NCI-H345 (cell line): ENCODE measurements at places on chromosomes 2 and 18.

- peak; percentile 73 for DNase-seq
Observed at GRCh38 chr18:74290794-74291471, 830 bp downstream of the CYB5A start.

- no peak for DNase-seq
Observed at GRCh38 chr18:67301592-67301991, 214.9 kb downstream of the DSEL start.

- no peak for DNase-seq
Observed at GRCh38 chr2:62527478-62528210, 21.6 kb upstream of the TMEM17 start.

- no peak for DNase-seq
Observed at GRCh38 chr2:113905886-113906285, 16.0 kb downstream of the ACTR3 start.

- no peak for DNase-seq
Observed at GRCh38 chr2:221818616-221819320, 246.7 kb upstream of the EPHA4 start.

- no peak for DNase-seq
Observed at GRCh38 chr2:165122521-165122920, 81.3 kb downstream of the SCN3A start.

DNA sequence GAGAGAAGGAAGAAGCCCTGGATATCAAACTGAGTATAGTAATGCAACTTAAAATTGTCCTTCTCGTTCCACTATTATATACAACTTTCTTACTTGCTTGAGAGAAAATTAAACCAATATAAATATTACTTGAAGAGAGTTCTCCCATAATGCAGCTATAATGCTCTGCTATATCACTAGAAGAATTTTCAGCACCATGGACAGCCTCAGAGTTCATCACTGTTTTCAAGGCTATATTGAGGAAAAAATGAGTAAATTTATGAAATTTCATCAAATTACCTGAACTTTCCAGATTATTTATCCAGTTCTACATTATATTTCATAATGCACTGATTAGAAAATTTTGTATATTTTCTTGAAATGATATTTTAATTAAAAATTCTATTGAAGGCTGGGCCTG, 1053.5 kb upstream of the FAM98A start:
- DNase-seq = no peak

GRCh38 chr2:120660771-120661459, 74.8 kb upstream of the GLI2 start:
- no peak for DNase-seq

DNA sequence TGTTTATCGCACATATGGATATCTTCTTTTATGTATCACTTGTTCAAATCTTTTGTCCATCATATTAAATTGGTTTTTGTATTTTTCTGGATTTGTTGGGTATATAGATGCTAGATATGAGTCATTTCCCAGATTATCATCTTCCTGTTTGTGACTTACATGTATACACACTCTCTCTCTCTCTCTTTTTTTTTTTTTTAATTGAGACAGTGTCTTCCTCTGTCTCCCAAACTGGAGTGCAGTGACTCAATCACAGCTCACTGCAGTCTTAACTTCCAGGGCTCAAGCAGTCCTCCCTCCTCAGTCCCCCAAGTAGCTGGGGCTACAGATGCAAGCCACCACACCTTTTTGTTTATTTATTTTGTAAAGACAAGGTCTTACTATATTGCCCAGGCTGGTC, 43.8 kb downstream of the XIRP2 start:
- DNase-seq = no peak

DNA sequence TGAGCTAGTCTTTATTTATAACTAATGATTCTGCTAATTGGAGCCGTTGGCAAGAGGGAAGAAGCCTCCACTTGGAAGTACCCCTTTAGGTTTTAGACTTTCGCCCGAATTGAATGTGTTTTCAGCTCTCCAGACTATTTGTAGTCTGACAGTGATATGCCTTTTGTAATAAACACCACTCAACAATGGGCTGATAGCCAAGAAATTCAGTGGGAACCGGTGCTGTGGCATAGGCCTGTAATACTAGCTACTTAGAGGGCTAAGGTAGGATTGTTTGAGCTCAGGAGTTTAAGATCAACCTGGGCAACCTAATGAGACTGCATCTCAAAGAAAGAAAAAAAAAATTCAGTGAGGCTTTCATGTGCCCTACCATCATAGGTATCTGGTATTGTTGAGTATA, 13.6 kb upstream of the ZSCAN30 start:
- DNase-seq = no peak

DNA sequence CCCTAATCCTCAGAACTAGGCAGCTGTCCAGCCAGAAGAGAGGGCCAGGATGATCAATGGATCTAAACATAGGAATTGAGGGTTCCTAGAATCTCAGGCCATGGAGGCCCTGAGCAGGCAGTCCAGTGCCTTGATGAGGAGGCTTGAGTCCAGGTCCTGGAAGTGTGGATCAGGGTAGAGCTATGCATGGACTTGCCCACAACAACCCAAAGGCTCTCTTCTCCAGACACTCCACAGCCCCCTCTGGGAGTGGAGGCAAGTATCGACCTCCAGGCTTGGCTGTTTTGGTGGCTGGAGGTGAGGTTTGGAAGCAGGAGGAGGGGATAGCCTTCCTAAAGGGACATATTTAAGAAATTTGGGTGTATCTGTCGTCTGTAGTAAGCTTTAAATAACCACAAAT, 45.7 kb downstream of the NAPG start:
- no peak for DNase-seq

GRCh38 chr18:49399003-49399402, 61.4 kb downstream of the DYM start:
- no peak for DNase-seq

- no peak for DNase-seq
Observed at GRCh38 chr2:106232638-106233349, 38.7 kb upstream of the UXS1 start.

DNA sequence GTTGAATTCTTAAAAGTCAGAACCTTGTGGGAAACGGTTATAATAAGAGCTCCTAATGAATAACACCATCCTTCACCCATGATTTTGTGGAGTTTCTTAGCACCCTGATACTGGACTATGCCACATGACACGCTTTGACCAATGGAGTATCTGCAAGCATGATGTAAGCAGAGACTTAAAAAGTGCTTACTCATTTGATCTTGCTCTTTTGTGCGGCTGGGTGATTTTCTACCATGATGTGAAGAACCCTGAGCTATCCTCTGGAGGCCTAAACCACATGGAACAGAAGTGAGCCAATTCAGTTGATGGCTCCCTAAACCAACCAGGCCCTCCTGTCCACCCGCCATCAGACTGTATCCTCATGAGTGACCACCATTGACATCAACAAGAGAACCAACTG, 70.9 kb downstream of the TCF4 start:
- DNase-seq = no peak

DNA sequence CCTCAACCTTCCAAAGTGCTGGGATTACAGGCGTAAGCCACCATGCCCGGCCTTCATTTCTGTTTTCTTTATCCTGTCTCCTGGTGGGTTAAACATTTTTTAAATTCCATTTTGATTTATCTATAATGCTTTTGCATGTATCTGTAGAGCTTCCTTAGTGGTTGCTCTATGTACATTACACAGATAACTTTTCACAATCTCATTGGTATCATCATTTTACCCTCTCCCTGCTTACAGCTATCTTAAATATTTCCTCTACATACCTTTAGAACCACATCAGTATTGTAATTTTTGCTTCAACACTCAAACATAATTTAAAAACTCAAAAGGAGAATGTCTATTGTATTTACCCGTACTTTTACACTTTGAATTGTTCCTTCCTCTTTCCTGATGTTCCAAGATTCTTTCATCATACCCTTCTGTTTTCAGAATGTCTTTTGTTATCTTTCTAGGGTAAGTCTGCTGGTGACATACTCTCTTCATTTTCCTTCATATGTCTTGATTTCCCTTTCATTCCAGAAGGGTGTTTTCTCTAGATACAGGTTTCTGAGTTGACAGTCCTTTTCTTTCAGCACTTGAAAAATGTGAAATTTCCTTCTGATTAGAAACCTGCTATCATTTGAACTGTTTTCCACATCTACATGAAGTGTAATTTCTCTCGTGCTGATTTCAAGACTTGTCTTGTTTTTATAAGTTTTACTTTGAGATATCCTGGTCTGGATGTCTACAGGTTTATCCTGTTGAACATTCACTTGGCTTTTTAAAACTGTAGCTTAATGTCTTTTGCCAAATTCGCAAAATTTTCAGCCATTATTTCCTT, 21.9 kb downstream of the PPP3R1 start:
- DNase-seq = no peak

GRCh38 chr2:101140237-101140636, 10.9 kb downstream of the TBC1D8 start:
- no peak for DNase-seq

- no peak for DNase-seq
Observed at GRCh38 chr2:171225989-171226388, 65.3 kb upstream of the TLK1 start.

DNA sequence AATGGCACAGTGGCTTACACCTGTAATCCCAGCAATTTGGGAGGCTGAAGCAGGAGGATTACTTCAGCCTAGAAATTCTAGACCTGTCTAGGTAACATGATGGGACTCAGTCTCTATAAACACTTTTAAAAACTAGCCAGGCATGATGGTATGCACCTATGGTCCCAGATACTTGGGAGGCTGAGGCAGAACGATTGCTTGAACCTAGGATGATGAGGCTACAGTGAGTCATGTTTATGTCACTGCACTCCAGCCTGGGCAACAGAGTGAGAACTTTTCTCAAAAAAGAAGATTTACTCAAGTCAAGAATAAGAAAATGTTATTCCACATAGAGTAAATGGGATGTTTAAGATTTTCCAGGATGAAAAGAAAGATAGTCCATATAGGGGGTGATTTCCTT, 158.6 kb downstream of the HNMT start:
- no peak for DNase-seq

DNA sequence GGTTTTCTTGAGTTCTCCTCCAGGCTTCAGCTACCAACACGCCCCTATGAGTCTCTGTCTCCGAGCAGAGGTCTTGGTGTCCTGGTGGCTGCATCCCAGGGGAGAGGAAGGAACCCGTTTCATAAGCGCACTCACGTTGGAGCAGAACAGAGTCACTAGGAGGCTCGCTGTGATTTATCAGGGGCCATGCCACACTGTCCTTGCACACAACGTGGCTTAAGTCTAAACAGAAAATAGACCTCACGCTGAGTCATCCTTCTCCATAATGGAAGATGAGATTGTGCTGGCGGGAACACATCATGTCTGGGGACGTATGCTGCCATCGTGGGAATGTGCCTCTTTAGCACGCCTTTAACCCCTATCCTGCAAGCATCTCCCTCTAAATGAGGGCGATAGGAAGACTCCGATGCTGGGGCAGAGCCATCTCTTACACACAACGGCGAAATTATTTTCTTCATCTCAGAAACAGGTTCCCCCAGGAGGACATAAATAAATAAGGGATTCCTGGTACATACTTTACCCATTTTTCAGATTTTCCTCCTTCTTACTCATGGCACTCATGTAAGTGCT, 211.4 kb downstream of the KLHL29 start:
- peak; percentile 63 for DNase-seq

GRCh38 chr2:224781400-224781799, 65.2 kb upstream of the CCDC195 start:
- DNase-seq = no peak

GRCh38 chr18:65363911-65364632, 386.7 kb upstream of the CDH7 start:
- DNase-seq = no peak

GRCh38 chr2:45908316-45909170, 257.1 kb downstream of the PRKCE start:
- DNase-seq = no peak

- DNase-seq = no peak
Observed at GRCh38 chr2:47238638-47239037, 83.5 kb upstream of the STPG4 start.

GRCh38 chr2:180983468-180984242, 3.2 kb downstream of the UBE2E3 start:
- DNase-seq = peak; percentile 59

GRCh38 chr2:232787806-232788205, 11.4 kb upstream of the KCNJ13 start:
- no peak for DNase-seq

DNA sequence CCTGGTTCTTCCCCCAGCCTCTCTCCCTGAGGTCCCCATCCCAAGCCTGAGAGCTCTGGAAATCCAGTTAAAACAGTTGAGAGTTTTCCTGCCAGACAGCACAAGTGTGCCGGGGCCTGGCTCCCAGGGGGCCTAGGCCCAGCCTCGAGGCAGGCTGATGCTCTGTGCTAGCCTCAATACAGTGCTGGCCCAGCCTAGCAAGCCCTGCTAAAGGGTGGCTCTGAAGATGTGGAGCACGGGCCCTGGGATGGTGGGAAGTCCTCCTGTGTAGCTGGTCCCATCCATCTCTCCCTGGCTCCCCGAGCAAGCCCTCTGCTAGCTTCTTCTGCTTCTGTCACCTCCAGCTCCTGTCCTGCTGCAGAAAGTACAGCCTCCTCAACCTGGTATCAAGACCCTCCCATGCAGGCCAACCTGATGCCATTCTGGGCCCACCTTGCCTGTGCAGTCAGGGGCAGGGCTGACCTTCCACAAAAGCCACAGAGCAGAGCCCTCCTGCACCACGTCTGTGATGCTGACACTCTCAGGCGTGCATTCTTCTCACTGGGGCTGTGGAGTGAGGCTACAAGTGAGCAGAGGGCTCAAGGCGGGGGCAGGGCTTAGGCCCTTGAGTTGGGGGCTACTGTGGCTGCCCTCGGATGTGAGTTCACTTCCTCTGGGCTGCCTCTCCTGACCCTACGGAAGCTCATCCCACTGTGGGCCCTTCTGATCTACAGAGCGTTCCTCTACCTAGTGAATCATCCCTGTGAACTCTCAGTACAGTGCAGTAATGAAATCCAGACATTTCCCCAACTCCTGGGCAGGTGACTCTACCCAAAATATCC, 60.1 kb upstream of the LAPTM4A start:
- DNase-seq = no peak

- DNase-seq = no peak
Observed at GRCh38 chr18:668260-668659, 10.8 kb downstream of the TYMS start.

GRCh38 chr2:25529034-25529433, 144.3 kb downstream of the DTNB start:
- no peak for DNase-seq

GRCh38 chr2:234031207-234031606, 19.3 kb upstream of the SPP2 start:
- no peak for DNase-seq

DNA sequence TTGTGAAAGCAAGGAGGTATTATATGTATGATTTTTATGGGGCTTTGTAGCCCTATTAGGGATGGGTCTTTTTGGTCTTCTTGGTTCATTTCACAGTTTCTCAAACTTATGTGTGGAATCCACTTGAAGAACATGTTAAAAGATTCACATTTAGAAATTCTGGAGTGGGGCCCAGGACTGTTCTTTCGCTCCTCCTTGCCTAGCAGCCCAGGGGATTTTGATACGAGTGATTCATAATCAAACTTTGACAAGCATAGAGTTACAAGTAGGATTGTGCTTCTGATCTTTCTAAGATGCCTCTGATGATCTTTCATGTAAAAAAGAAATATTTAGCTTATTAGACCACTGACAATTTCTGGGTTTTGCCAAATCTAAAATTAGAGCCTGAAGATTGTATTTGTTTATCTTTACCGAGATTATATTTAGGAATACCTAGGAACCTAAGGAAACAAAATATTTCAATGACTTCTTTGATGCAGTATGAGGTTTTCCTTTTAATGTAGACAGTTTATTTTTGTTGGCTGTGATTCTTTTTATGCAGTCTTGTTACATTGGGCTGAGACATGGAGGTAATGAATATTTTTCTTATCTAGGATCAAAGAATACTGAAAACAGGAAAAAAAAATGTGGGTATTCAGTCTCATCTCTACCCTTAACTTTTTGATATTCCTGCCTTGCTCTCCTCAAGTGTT, 324.0 kb downstream of the PARD3B start:
- no peak for DNase-seq
